ENCODE measurements at places on chromosomes 3 and 15.

- DNase-seq = no peak
These were observed 45.5 kb downstream of the NBEAL2 start for GRCh38 chr3:47024932-47025331.

DNA sequence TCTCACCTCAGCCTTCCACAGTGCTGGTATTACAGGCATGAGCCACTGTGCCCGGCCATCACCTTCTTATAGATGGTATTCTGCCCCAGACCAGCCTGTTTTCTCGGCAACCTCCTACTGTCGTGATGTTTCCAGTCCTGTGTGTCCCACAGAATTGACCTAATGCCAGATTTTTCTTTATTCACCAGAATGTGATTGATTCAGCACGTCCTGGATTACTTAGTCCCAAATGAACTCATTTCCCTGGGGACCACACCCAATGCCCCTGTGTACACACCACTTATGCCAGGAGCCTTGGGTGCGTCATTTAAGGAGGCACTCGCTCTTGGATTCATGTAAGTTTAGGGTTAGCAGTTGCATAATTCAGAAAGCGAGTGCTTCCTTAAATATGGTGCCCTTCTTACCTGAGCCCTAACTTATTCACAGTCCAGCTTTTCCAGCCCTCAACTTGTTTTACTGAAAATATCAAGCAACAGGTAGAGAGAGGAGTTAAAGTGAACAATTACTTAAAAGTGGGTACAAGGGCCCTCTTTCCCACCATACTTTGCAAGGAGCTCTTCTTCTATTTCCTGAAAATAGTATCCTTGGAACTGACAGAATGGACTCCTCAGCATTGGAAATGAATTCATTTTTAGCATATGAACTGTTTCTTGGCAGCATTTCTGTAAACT, 64.6 kb upstream of the UBE2E1 start:
- DNase-seq = no peak

GRCh38 chr3:118292841-118293240, 741.8 kb downstream of the IGSF11 start:
- no peak for DNase-seq

DNA sequence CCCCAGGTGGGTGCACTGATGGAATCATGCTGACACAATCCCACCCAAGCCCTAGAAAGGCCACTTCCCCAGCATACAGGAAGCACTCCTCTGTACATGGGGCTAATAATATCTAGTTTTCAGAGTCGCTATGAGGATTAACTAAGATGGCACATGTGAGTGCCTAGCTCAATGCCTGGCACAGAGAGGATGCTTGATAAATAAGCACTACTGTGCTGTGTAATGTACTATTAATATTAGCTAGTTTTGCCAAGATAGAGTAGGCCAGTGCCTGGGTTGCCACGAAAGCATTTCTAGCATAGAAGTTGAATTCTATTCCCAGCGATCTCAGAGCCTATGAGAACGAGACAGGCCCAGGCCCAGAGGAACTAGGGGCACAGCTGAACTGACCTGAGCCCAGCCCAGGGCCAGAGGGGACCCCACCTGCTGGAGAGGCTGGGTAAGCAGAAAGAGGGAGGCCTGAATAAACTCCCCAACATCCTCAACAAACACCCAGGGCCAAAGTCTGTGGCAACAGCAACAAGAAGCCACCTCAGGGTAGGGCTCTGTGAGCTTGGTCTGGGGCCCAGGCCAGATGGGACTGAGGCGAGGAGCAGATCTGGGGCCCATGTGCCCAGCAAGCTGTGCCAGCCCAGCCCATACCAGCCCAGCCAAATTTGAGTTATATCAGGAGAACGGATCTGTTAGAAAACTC, 7.6 kb upstream of the SEMA7A start:
- no peak for DNase-seq

DNA sequence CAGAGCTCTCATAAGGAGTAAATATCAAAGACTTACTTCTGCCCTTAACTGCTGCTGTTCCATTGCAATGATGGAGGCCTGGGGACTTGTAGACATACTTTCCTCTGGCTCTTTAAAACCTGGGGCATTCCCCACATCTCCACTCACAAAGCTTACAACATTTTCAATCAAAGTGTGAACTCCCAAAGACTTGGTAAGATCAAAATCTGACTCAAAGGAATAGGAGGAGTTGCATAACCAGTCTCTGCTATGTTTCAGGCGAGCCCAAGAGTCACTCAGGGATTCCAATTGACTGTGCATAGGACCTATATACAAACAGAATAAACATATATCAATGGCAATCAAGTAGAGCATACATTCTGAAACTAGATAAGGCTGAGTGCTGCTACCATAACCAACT, 101.5 kb downstream of the FBXL22 start:
- no peak for DNase-seq

GRCh38 chr3:31829826-31830426, 151.1 kb downstream of the OSBPL10 start:
- DNase-seq = no peak

DNA sequence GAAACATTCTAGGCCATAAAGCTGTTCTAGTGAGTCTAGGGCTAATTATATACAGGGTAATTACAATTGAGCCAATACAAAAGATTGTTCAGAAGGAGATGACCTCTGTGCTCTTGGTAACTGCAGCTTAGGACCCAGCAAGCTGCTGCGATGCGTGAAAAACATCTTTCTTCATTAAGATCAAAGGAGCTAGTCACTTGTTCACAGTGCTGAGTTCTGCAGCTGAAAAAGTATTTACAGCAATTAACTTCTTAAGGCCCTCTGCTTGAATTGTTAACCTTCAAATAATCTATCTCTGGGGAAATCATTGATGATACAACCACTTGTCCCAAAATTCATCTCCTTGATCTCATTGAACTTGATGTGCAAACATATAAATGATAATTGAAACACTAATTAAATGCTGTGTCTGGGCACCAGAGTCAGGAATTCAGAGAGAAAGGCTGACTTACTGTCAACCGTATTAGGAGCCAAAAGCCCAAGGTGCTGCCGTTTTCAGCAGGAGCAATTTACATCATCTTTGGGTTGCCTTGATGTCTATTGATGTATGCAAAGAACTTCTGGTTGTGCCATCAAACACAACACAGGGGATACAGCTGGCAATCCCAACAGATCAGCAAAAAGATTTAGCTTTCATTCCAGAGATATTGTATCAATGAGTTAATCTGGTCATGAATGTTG, 213.0 kb downstream of the NECTIN3 start:
- DNase-seq = no peak

- DNase-seq = no peak
These were observed 58.0 kb upstream of the SLC7A14 start for GRCh38 chr3:170643831-170644230.

DNA sequence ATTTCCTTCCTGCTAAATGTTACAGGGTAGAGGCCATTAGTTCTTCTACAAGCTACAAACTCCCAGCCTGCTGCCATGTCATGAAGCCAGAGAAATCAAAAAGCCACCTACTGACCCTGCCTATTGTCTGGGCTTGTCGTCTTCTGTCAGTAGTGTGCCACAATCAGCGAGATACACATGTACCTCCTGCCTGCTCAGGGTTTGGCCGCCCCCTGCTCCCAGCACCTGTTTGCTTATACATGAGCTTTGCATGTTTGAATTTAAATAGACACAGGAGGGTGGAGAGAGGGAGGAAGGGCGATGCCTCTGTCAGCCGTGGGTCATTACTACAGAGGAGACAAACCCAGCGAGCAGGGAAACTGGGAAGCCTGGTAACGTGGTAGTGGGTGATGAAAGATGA, 106.1 kb downstream of the ROBO2 start:
- no peak for DNase-seq

- DNase-seq = no peak
These were observed 82.7 kb upstream of the FNDC3B start for GRCh38 chr3:171956705-171957104.

DNA sequence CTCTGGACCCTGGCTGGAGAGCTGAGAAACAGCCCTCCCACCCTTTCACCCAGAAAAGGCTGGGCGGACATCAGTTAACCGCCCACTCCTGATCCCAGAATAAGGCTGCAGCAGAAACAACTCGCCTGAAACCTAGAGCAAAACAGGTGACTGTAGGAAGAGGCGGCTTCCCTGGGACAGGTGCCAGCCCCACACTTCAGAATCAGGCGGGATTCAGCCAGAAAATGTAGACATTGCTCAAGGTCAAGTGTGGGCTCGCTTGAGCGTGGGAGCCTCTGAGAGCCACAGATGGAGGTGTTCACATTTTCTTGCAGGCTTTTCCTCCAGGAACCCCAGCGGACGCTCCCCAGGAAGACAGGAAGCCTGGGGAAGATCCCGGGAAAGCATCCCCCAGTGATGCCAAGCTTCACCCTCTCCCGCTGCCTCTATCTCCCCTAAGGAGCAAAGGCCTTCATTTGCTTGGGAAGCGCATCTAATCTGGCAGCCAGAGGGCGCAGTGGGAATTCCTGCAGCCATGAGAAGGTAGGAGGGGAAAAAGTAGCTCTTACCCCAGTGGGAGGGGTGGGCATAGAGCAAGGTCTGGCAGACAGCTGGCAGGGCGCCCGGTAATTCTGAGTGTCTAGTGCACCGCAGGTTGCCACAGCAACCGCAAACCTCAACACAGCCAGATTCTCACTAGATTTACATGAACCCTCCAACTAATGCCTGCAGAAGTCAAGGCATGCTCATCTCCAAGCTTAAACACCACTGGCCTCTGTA, 77.7 kb downstream of the OCA2 start:
- DNase-seq = no peak

GRCh38 chr15:74785194-74786032, 3.5 kb downstream of the CSK start:
- DNase-seq = no peak

- DNase-seq = no peak
These were observed 16.9 kb upstream of the FAM81A start for GRCh38 chr15:59420986-59421618.

- DNase-seq = no peak
These were observed 12.7 kb downstream of the LCMT2 start for GRCh38 chr15:43317566-43318184.

GRCh38 chr3:182133752-182134151, 422.0 kb downstream of the SOX2 start:
- DNase-seq = no peak

GRCh38 chr3:186025161-186025560, 83.7 kb downstream of the ETV5 start:
- no peak for DNase-seq

GRCh38 chr15:35548435-35548834, 2.5 kb upstream of the DPH6 start:
- no peak for DNase-seq

- peak; percentile 81 for DNase-seq
These were observed 33.7 kb downstream of the FLNB start for GRCh38 chr3:58041826-58042324.

- no peak for DNase-seq
These were observed 53.1 kb upstream of the ADAMTS17 start for GRCh38 chr15:100394736-100395440.

- no peak for DNase-seq
These were observed 54.0 kb downstream of the TSC22D2 start for GRCh38 chr3:150462108-150462507.

GRCh38 chr3:157319672-157320071, 117.0 kb upstream of the PTX3 start:
- no peak for DNase-seq

- DNase-seq = no peak
These were observed 394.1 kb upstream of the TBL1XR1 start for GRCh38 chr3:177591379-177591778.

- peak; percentile 71 for DNase-seq
These were observed 15.2 kb downstream of the LDHAL6B start for GRCh38 chr15:59221511-59222505.

GRCh38 chr3:37162501-37163245, 11.7 kb downstream of the LRRFIP2 start:
- no peak for DNase-seq

- DNase-seq = no peak
These were observed 124.6 kb downstream of the CD47 start for GRCh38 chr3:107966276-107966675.

DNA sequence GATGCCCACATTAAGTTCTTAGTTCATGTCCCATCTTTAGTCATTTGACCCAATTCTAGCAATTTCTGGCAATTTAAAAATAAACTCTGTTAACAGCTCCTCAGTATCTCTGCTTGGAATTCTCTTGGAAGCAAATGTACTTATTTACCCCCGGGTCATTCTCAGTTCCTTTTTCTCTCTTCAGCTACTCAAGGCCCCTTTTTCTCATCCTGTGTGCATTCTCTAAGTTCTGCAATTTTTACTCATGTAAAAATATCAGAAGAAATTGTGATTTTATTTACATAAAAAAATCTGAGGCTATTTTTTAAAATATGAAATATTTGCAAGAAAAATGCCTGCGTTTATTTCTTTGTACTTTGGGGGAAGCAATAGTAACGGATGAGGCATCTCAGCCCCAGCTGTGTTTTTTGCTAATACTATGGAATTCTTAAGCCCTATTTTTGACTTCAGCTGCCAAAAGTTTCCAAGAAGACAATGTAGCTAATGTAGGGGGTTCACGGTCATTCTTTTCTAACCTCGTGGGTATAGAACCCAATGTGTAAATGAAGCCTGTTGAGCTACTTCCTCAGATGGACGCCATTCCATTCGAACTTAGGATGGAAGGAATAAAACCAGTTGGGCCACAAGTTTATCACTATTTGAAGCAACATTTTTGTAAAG, 20.0 kb downstream of the CERS3 start:
- DNase-seq = no peak

DNA sequence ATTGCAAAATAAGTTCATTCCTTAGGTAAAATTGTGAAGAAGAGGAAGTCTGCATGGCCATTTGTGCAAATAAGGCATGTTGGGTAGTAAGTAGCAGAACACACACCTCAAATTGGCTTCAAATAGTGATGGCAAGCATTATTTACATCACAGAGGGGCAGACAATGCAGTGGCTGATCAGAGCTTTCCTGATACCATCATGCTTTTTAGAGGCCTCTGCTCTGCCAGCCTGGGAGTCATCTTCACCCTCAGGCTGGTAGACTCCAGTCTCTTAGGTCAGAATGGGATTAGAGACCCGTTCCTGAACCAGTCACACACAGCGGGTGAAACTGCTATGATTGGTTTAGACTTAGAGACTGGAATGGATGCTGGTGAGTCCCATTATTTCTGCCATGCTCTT, 396.0 kb upstream of the MCTP2 start:
- DNase-seq = no peak

DNA sequence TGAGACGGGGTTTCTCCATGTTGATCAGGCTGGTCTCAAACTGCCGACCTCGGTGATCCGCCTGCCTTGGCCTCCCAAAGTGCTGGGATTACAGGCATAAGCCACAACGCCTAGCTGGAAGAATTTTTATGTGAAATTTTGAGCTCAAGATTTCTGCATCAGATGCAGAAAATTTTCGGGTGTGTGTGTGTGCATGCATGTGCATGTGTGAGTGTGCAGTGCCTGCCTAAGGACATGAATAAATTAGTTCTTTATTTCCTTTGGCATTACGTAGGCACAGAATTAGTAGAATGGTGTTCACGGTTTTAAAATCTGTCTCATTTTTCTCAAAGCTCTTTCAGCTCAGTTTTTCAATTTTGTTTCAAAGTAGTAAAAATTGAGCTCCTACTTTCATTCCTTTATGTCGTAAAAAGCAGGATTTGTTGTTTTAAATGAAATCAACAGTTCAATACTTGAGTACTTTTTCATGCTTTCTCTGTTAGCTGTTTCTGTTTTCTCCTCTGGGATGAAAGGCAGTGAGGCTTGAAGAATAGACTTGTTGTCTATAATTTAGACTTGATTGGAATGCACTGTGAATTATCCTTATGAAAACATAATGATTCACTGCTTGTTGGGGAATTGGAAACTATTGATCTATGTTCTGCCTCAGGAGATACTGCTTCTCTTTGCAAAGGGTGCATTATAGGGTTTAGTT, 23.3 kb upstream of the RAB11A start:
- no peak for DNase-seq
